ENCODE measurements at places on chromosomes 13 and 19.

- no peak for DNase-seq
These were observed 322.1 kb downstream of the ZNF536 start for GRCh38 chr19:30694156-30694755.

- DNase-seq: no peak
These were observed 3.5 kb downstream of the YJEFN3 start for GRCh38 chr19:19531951-19532805.

GRCh38 chr13:65836066-65836465 lies 1394.1 kb downstream of the PCDH9 start:
- no peak for DNase-seq

DNA sequence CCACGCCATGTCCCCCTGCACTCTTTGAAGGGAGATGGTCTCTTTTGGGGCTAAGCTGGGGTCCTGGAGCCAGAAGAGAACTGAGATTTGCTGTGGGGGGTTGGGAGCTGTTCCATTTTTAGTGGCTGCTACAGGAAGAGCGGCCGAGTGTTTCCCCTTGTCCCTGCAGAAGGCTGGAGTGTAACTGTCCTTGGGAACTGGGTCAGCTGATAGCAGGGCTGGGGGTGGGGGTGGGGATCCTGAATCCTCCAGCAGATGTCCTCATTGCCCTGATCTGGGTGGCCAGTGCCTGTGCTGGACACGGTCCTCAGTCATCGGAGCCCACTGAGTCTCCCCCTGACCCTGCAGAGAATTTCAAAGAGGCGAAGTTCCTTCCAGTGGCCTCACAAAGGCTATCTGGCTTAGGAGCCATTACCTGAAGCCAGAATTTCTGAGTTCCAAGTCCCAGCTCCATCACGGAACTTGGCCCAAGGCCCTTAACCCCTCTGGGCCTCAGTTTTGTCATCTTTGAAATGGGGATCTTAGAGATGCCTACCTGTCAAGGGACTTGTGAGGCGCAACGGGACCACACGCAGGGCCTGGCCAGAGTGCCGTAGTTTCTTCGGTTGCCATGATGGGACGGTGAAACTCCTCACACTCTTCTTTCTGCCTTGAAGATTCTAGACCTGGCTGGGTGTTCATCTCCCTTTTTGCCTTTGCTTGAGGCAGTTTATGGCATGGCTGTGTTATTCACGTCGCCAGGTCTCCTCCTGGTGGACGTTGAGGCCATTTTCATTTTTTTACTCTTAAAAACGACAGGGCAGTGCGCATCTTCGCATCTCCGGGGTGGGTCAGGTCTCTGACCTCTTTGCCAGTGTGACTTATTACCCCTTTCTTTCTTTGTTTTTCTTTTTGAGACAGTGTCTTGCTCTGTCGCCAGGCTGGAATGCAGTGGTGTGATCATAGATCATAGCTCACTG lies 51.9 kb downstream of the DNM2 start:
- DNase-seq: no peak

DNA sequence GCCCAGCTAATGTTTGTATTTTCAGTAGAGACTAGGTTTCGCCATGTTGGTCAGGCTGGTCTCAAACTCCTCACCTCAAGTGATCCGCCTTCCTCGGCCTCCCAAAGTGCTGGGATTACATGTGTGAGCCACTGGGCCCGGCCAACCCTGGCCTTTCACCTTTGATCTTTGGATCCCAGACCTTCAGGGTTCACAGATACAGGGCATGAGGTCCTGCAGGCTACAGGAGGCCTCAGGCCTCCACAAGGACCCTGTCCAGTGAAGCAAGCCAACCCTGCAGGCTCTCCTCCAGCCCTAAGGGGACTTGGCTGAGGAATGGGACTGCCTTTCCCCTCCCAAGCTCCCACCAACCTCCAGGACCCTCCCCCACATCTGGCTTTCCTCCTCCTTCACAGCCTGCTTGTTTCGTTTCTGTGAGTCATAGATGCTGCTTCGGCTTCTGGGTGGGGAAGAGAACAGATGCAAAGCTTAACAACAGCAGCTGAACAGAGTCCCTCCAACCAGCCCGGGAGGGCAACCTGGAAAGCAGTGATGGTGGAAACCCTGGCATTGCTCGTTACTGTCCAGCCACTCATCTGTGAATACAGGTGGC lies 11.8 kb downstream of the ARHGEF18 start:
- DNase-seq: no peak

- no peak for DNase-seq
These were observed 12.9 kb downstream of the N4BP2L1 start for GRCh38 chr13:32415019-32415418.

GRCh38 chr13:108734676-108735075 lies 105.3 kb downstream of the MYO16 start:
- peak; percentile 1 for DNase-seq

- no peak for DNase-seq
These were observed 894.2 kb upstream of the ATXN8OS start for GRCh38 chr13:69213396-69213795.

- DNase-seq: no peak
These were observed 69.7 kb downstream of the PCCA start for GRCh38 chr13:100158569-100158968.

GRCh38 chr13:71515744-71516038 lies 351.3 kb downstream of the DACH1 start:
- DNase-seq: no peak

GRCh38 chr13:45879666-45880065 lies 28.1 kb upstream of the SIAH3 start:
- no peak for DNase-seq

DNA sequence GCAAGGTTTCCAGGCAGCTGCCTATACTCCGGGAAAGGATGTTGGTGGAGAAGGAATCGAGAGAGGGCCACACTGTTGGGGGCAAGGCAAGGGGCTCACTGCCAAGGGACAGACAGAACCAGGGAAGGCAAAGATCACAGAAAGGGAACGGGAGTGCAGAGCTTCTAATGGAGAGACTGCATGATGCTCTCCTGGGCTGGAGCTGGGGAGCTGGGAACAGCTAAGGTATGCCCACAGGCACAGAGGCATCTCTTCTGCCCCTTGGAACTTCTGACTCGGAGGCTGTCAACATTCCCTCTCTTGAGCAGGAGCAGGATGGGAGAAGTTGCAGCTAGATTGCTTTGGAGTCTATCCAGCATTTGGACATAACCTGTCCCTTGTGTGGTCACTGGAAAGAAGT lies 22.4 kb upstream of the FFAR2 start:
- no peak for DNase-seq

DNA sequence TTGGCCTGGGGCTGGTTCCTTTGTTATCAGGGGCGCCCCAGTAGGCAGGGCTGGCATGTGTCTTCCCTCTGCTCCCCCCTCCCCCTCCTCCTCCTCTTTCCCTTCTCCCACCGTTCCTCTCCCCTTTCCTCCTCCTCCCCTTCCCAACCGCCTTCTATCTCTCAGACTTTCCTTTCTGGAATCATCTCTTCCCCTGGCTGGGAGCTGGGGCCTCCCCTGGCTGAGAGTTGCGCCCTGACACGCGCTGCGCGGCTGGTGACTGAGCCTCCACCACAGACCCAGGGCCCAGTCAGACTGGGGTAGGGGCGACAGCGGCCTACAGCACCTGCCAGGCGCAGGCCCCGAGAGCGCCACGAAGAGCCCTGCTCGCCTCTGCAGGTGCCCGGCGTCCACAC lies 2.8 kb downstream of the PNMA8B start:
- no peak for DNase-seq

- DNase-seq: no peak
These were observed 113.8 kb downstream of the IRS2 start for GRCh38 chr13:109672545-109672944.

Data from SW 1271 (cell line).